ENCODE measurements at places on chromosomes 1 and 21. TPM values are rescaled to one million over a fixed set of nuclear protein-coding genes. Genes with fewer than 3 reads are reported as not detected.

CDCA8 gene
- 27.7 TPM for total RNA-seq

DNA sequence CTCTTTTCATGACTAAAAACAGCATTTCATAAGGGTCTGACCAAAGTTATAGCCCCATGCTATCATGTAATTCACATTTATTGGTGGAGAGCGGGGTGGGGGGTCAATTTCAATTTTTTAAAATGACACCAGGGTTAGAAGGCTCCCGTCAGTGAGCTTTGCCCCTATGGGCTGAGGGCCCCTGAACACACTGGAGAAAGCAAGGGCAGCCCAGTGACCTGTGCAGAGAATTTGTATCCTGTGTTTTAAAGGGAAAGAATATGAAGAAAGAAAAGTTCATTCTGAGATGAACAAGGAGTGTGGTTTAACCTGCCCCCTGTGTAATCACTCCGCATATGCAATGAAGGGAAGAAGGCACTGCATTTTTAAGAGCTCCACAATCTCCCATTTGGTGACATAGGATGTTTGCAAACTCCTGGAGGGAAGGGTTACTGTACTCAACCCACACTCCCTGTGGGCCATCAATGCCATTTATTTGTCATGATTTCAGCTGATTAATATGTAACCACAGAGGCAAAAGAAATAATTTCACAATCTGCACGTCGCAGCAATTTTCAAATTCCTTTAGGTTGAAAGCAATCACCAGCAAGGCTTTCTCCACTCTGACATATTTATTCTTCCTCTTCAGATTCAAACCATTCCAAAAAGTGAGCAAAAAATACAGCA lies 95.6 kb downstream of the ZNF281 start:
- H3K4me1 ChIP-seq = no peaks in the 10 kb centered on the region
- H3K4me3 ChIP-seq = no peak overlapping the region
- no peak overlapping the region for H3K27ac ChIP-seq
- no peaks in the 10 kb centered on the region for H3K36me3 ChIP-seq
- peak; percentile 47 for DNase-seq
- H3K27me3 ChIP-seq = no peaks in the 10 kb centered on the region

DNA sequence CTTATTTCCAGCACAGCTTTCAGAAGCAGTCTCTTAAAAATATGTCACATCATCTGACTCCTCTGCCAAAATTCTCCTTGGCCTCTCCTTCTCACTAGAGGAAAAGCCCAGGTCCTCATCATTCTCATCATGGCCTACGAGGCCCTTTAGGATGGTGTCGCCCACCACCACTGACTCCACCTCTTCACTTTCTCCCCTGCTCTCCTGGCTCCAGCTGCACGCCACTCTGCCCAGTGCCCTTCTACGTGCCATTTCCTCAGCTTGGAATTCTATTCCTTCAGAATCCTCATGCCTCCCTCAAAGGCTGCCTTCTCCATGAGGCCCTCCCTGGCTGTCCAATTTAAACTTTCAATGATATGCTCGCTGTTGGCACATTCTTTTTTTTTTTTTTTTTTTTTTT lies 25.3 kb upstream of the BTG2 start:
- no peaks in the 10 kb centered on the region for H3K27me3 ChIP-seq
- peak; percentile 7 for DNase-seq
- H3K27ac ChIP-seq = no peak overlapping the region
- peaks cover 25% of the 10 kb centered on the region for H3K4me1 ChIP-seq
- H3K36me3 ChIP-seq = no peaks in the 10 kb centered on the region

VHLL gene
- total RNA-seq = not detected

CD1C gene
- not detected for total RNA-seq

DNA sequence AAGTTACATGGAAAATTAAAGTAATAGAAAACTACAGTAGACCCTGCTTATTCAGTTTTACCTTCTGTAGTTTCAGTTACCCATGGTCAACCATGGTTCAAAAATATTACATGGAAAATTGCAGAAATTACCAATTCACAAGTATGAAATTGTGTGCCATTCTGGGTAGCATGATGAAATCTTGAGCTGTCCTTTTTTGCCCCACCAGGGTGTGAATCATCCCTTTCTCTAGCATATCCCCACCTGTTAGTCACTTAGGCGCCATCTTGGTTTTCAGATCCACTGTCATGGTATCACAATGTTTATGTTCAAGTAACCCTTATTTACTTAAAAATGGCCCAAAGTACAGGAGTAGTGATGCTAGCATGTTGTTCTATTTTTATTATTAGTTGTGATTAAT lies 3.5 kb upstream of the LRIF1 start:
- no peak overlapping the region for H3K4me3 ChIP-seq
- no peak for DNase-seq
- H3K27ac ChIP-seq = no peak overlapping the region
- H3K4me1 ChIP-seq = no peaks in the 10 kb centered on the region
- H3K36me3 ChIP-seq = no peaks in the 10 kb centered on the region

NOTCH2 gene
- 88.3 TPM for total RNA-seq

Measured in endodermal cell (in vitro differentiated cells).